ENCODE measurements at places on chromosomes 12 and 14. TPM values are rescaled to one million over a fixed set of nuclear protein-coding genes. Genes with fewer than 3 reads are reported as not detected.
A peak's percentile ranks its signal among the peaks of the same experiment; 100 is the strongest.

GRCh38 chr12:70639535-70639934, 2.3 kb upstream of the PTPRB start:
- no peak for DNase-seq

OR4E2 gene
- under 0.01 TPM for total RNA-seq

- no peak for DNase-seq
Observed at GRCh38 chr12:46450279-46450748, 77.7 kb upstream of the SLC38A2 start.

DNA sequence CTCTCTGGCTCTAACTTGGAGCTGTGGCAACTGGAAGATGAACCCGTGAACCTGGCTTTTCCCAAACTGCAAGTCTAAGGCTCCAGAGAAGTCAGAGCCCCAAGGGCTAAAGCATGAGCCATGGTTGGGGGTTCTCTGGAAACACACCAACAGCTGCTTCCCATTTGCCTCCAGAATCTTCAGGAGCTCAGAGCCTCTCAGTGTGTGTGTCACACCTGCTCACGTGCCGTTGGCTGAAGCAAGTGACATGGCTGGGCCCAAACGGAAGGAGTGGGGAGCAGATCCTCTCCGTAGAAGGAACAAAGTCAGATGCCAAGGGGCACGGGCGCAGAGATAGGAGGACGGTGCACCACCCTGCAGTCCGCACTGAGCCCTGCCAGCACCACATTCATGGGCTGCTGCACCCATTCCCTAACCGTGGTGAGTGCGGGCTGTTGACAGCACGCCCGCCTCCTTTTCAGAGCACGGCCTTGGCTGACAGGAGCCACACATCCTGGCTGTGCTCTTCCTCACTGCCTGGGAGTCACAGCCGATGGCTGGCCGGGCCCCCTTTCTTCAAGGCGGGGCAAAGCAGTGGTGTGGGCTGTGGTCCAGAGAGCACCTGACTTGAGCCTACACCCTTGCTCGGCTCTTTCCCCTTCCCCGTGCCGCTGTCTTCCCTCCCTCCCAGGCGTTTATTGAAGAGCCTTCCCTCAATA, 16.6 kb upstream of the TRAF3 start:
- DNase-seq, result no peak

DNA sequence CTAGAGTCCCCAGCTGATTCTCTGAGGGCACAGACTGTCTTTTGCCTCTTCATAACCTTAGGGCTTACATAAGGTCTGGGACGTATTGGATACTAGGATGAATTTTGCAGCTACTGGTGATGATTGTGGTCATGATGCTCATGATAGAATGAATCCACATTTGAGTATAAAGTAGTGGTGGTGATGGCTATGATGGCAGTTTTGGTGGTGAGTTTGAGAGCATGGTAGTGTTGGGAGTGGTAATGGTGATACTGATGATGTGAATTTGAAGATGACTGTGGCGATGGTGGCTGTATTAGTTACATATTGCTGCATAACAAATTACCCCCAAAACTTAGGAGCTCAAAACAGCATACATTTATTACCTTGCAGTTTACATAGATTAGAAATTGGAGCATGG, 14.1 kb upstream of the ASIC1 start:
- no peak for DNase-seq

DNA sequence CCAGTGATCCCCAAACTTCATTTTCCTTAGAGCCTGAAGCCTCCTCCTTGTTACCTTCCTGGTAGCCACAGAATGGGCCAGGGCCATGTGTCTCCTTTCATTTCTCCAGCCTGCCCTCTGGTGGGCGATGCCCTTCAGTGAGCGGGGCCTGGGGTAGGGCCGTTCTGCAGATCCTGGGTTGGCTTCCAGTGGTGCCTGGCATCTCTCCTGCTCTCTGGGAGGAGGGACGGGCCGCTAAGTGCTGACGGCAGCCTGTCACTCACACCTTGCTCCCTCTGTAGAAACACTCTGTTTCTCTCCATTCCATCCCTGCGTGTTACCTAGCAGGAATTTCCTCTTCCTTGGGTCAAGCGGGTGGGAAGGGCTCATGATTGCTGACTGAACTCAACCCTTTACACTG, 232.1 kb downstream of the CACNA1C start:
- no peak for DNase-seq

GRCh38 chr14:94129758-94130414, 482 bp upstream of the IFI27L2 start:
- DNase-seq, result no peak

- no peak for DNase-seq
Observed at GRCh38 chr14:75077794-75078193, 8.4 kb downstream of the ZC2HC1C start.

DNA sequence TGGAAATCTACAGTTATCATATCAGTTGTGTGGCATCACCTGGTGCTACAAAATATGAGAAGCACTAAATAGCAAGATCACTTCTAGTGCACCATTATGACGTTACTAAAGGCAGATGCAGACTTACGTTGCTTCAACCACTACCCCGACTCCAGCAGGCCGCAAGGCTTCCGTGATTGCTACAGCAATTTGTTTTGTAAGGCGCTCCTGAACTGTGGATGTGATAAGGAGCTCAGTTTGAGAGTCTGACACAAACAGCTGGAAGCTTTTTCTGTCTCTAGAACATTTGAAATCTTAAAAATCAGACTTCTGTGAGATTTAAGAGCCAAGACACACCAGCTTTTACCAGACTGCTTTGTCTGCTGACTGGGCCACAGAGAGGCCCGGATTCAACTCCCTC, 57.0 kb downstream of the GCH1 start:
- DNase-seq, result no peak

GRCh38 chr12:52506858-52507715, 13.1 kb downstream of the KRT5 start:
- peak; percentile 82 for DNase-seq

All from hematopoietic multipotent progenitor cell (in vitro differentiated cells).